CD4-positive, alpha-beta T cell (primary cell): ENCODE measurements at places on chromosomes 4 and X.

- DNase-seq: no peak
These were observed 132.6 kb downstream of the PWWP3B start for GRCh38 chrX:106300656-106301055.

DNA sequence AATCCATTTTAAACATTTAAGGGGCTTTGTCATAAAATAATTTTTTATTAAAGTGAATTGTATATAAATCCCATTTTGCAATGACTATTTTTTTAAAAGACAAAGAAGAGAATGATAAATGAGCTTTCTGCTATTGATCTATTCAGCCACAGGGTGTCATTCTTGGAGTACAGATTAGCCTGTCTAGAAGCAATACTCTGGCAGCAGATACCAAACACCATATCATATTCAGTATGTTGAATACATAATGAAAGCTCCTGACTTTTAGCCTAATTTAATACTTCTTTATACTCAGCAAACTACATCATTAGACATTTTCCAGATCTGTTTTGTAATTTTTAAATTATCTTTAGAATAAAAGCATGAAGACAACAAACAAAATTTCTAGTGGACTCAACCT is 496.3 kb downstream of the PDGFC start:
- DNase-seq: no peak

GRCh38 chrX:153688071-153688470 is 345 bp downstream of the SLC6A8 start:
- DNase-seq: no peak

GRCh38 chr4:56212774-56213173 is 174.5 kb downstream of the AASDH start:
- DNase-seq: no peak

DNA sequence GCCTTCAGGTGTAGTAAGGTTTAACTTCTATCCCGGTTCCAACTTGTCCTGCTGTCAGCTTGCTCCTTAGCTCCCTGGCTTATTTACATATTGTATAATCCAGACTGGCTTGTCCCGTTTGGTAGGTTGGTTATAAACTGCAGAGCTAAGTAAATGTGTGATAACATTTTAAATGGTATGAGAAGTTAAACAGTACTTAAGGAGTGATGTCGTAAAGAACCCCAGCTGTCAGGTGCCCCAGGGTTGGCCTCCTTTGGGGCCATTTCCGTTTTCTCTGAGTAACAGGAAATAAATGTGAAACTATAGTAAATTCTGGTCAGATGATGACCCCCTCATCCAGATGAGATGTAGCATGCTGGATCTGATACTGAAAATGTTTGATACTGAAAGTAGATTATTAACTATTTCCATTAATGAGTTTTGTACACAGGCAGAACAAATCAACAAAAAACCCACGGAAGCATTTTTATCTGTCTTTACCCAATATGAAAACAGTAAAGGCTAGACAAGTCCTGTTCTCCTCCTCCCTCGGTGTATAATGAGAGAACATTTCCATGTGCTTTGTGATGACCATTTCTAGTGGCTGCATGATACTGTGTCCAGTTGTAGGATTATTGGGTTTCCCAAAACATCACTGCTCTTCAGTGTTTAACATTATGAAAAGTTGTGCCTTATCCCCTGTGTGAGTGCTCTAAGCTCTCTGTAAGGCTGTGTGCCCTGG is 22.4 kb downstream of the GAB1 start:
- DNase-seq: peak; percentile 51

DNA sequence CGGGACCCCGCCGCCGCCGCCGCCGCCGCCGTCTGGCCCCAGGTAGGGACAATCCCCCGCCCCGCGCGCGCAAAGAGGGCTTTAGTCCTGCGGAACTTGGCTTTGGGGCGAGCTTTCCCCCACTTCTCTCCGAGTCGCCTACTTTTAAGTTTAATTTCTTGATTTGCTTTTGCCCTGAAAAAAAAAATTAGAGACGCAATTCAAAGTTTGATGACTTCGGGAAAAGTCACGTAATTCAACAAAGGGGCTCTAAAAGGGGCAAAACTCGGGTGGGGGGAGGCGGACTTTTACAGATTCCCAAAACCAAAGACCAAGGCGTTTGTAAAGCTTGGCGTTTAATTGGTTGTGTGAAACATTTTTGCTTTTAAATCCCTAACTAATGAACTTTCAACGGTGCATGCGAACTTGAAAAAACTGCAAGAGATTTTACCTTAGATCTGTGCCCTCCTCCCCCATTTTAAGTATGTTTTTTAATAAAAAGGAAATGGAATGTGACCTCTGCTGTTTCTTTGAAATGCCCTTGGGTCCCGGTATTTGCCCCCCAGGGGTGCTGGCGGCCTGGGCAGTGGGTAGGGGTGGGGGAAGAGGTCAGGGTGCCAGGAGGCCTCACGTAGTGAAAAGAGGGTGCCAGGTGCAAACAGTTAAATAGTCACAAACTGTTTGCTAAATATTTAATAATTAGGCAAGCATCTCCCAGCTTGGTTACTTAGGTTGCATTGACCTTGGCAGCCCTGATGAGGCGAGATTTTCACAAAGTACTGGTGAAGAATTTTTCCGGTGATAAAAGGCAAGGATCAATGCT is 209.7 kb downstream of the NWD2 start:
- no peak for DNase-seq

GRCh38 chr4:188214861-188215260 is 75.6 kb downstream of the TRIML1 start:
- DNase-seq: no peak

DNA sequence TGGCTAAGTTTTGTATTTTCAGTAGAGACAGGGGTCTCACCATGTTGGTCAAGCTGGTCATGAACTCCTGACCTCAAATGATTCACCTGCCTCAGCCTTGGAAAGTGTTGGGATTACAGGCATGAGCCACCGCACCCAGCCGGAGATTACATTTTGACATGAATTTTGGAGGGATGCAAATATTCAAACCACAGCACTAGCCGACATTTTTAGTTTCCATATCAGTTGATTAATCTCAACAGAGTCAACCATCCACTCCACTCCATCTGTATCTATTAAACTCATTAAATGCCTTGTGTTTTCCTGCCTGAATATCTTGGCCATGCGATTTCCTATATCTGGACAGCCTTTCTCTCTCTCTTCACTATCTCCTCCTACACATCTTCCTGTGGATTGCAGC is 64.1 kb upstream of the PDGFRA start:
- no peak for DNase-seq

DNA sequence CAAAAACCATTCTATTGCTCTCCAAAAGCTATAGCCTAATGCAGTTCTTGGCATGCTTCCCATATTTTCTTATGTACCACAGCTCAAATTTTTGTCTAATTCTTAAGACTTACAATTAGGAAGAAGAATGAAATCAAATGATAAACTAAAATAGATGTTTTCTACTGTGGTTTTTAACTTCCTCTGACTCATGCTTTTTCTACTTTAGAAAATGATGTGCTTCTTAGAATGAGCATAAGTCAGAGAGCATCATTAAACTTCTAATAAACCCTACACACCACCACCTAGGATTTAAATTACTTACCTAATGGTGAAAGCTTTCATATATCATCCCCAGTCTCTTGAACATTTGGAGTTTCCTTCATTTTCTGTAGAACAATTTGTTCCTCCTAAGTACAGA is 217.0 kb upstream of the NDST3 start:
- no peak for DNase-seq

GRCh38 chrX:49111791-49112190 is 11.7 kb downstream of the GPKOW start:
- DNase-seq: no peak

GRCh38 chrX:6813836-6814370 is 279.0 kb upstream of the VCX3A start:
- no peak for DNase-seq

GRCh38 chrX:117995378-117995777 is 121.2 kb downstream of the KLHL13 start:
- no peak for DNase-seq

DNA sequence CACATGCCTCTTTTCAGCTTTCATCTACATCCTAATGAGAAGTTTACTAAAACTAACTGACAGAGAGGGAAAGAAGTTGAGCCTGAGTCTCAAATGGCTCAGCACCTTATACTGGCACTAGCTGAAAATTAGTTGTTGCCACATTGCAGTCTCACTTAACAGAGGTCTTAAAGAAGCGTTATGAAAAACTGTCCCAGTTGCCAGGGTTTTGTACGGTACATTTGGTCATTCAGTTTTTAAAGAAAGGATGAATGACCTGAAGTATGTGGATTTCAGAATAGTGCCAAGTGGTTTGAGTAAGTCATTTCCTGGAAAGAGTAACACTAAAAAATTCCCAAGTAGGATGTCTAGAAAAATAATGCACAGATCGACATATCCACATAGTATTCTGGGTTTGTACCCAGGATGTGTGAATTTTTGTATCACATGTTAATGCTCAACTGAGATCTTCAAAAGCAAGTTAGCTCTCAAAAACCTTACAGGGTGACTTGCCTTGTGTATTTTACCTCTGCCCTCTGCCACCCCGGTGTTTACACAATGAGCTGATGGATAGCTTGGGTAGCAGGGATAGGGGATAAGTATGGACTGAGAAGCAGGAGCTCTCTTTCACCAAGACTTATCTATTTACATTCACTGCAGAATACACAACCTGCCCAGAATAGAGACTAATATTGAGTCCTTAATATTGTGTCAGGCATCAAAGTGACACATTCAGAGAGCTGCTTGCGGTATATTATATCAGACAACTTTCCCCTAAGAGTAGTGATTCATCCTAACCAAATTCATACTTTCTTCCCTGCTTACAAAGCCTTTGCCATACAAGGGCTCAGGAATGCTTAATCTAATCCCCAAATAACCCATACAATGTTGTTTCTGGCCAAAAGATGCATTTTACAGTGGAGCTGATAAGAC is 1075.7 kb upstream of the PABPC4L start:
- no peak for DNase-seq

- DNase-seq: no peak
These were observed 85.6 kb downstream of the CPE start for GRCh38 chr4:165464376-165464775.

DNA sequence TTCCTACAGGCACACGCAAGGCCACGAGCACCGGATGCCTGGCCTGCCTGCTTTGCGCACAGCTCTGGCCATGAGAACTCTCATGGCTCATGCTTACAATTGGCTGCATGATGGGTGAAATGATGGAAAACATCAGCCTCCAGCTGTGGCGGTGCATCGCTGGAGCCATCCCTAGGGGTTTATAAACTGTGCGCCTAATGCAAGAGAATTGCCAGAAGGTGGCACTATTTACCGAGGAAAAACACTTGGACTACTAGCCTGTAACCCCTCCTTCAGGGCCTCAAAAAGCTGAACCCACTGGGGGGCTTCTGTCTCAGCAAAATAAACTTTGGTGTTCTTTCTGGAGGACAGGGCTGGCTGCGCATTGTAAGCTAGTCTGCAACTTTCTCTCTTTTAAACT is 51.9 kb downstream of the PHKA2 start:
- no peak for DNase-seq

GRCh38 chrX:9874483-9874882 is 88.3 kb downstream of the SHROOM2 start:
- no peak for DNase-seq

DNA sequence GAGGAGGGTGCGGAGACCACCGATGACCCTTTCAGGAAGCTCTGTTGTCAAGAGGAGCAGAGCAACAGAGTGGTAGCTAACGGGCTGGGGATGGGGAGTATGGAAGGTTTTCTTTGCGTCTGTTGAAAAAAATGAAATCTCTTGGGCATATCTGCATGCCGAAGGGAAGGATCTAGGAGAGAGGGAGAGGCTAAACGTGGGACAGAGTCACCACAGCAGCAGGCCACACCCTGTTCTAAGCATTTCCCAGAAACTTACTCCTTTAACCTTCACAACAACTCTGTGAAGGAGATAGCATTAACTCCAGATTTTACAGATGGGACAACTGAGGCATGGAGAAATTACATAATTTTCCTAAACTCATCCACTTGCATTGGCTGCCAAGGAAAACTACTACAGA is 71.8 kb upstream of the EXOC1L start:
- no peak for DNase-seq

DNA sequence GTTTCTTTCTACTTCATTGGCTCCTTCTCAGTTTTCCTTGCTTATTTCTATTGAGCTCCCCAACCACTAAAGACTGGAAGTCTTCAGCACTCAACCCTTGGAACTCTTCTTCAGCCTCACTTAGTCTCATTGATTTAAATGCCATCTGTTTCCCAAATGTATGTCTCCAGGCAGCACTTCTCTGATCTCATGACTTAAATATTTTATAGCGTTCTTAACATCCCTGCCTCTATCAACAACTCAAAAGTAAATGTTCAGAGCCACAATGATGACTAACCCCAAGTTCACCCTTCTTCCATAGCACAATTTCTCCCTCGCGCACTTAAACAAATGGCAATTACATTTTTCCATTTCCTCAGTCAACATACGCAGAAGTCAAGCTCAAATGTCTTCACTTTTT is 1393.3 kb downstream of the ARAP2 start:
- no peak for DNase-seq

DNA sequence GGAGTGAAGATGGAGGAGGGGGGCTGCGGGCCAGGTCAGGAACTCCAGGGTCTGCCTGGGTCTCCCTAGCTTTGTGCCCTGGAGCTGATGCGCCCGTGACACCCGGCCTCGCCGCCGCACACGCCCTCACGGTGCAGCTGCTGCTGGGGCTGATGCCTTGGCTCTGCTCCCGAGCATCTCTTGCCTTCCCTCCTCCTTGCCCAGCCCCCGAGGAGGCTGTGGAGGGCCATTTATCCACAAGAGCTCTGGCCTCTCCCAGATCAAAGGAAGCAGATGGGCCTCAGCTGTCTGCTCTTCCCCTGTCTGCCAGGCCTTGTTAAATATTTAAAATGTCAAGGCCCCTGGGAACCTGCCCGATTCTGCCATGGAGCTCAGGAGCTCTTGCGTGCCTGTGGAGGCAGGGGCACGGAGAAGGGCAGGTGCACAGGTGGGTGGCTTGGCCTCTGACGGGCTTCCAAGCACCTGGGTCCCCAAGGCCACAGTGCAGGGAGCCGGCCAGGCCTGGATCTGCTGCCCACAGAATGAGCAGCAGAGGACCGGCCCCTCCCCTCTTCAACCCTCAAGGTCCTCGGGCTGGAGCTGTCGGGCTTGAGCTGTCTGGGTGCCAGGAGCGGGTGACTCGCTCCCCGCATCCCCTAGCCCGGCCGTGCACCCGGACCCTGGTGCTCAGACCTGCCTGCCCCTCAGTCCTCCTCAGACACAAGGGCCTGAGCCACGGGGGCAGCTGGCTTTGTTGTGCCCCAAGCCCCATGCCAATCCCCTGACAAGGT is 20.3 kb downstream of the ATP2B3 start:
- DNase-seq: no peak

GRCh38 chrX:140608111-140608510 is 101.4 kb upstream of the LINC00632 start:
- DNase-seq: no peak

GRCh38 chrX:151973851-151974335 is 583 bp downstream of the GABRE start:
- DNase-seq: no peak

DNA sequence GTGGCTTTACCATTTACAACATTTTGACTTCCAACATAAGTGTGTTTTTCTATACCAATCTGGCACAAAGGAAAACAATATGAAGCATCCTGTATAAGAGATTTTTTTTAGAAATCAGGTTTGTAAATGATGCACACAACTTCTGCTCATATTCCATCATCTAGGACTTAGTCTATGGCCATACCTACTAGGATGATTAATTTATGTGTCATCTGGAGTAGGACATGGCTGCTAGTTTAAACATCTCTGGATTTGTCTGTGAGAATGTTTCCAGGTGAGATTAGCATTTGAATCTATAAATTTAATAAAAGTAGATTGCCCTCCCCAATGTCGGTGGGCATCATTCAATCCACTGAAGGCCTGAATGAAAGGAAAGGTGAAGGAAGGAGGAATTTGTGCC is 682.8 kb upstream of the GRID2 start:
- DNase-seq: no peak
